ENCODE measurements at places on chromosomes 5 and 9.

GRCh38 chr5:17426104-17426749 is 71.8 kb upstream of the TAF11L2 start:
- no peak for DNase-seq

- no peak for DNase-seq
Measured at GRCh38 chr5:126976520-126977172, 53.7 kb downstream of the MARCHF3 start.

DNA sequence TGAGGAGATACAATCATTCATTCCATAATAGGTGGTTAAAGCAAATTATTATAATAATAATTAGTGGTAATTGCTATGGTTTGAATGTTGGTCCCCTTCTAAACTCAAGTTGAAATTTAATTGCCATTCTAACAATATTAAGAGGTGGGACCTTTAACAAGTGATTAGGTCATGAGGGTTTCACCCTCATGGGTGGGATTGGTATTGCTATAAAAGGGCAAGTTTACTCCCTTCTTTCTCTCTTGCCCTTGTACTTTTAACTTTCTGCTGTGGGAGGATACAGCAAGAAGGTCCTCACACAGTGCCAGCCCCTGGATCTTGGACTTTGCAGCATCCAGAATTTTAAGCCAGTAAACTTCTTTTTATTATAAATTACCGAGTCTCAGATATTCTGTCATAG is 101.9 kb upstream of the PARP8 start:
- DNase-seq = no peak

DNA sequence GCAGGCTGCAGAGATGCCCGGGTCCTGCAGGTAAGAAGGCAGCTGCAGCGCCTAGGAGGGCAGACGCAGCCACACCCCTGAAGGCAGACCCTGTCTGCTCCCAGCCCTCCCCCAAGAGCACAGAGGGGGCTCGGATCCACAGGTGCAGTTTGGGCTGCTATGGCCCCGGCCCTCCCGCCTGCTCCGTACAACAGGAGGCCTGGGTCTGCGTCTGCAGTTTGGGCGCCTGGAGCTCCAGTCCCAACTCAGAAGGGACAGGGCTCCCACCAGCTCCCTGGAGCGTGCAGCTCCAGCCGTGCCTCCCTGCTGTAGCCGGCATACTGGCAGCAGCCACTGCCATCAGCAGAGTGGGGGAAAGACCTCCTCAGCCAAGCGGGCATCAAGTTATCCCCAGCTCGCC is 30.5 kb downstream of the BTNL9 start:
- no peak for DNase-seq

- no peak for DNase-seq
Measured at GRCh38 chr5:146758938-146759337, 119.6 kb downstream of the PPP2R2B start.

Measured in activated naive CD4-positive, alpha-beta T cell (primary cell).